ENCODE measurements at places on chromosomes 13 and 19.

DNA sequence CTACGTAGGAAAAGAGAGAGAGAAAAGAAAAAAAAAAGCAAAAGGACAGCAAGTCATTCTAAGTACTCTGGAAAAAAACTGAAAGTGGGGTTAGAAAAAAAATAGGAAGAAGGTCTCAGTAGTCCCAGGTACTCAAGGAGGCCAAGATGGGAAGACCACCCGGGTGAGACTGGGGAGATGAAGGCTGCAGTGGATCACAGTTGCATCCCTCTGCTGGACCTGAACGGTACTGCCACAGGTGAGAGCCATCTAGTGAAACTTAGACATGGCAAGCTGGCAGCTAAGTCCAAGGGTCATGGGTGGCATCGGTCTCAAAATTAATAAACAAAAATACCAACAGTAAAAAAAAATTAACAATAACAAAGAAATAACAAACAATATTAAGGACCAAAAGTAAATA, 41.0 kb upstream of the ZNF91 start:
- no peak for DNase-seq

DNA sequence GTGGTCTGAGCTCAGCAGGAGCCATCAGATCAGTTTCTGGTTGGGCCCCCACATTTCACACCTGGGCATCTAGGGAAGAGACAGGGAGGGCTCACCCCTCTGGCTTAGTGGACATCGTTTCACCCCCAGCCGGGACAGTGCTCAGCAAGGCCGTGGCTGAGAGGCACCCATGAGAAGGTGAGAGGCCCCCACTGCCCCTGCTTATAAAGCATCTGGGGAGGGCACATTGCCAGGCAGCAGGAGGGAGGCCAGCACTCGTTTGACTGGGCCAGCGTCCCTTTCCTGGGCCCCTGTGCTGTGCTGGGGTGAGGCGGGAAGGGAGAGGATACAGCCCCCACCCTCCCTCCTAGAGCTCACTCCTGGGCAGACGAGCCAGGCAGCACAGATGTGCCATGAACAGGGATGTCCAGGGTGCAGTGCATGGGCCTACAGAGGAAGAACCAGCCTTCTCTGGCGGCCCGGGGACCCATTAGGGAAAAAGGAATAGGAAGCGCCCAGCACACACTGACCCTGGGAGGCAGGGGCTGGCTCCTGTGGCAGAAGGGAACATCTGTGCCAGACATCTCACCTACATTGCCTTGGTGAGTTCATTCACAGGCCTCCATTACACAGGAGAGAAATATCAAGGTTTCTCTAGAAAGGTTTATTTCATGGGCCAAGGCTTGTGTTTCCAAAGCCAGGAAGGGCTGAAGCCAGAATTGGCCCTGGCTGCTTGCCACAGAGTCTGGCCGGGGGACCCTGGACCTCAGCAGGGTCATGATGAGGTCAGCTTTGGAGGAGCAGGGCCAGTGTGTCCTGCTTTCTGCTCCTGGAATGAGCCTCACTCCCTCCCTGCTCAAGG, 7.7 kb downstream of the AP1M1 start:
- DNase-seq: no peak

DNA sequence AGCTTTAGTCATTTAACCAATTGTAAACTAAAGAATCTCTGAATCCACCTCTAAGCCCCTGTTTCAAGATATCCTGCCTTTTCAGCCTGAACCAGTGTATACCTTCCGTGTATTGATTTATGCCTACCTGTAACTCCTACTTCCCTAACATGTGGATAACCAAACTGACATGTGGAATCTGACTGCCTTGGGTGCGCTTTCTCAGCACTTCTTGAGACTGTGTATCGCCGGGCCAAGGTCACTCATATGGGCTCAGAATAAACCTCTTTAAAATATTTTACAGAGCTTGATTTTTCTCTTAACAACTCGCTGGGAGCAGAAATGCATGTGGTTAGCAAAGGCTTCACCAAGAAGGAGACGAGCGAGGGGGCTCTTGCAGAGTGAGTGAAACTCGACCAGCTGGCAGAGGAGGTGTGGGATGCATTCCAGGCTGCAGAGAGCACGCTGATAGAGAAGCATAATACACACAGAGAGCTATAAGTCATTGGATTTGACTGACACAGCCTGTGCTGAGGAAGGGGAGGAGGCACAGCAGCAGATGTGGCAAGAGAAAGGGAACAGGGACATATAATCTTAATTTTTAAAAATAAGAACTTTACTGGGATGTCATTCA, 268.2 kb upstream of the MAB21L1 start:
- no peak for DNase-seq

DNA sequence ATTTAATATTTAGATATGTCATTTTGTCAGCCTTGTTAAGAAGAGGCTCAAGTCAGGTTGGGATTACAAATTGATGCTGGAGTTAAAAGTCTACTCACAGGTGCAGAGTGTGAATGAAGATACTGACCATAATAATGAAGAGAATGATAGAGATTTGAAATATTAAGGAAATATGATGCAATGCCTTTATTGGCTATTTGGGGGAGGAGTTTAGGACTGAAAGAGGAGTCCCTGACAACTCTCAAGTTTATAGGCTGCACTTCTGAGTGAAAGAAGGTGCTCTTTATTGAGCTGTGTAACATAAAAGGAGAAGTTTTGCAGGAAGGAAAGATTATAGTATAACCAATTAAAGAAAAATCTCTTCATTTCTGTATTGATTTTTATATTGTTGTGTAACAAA, 827.7 kb upstream of the PCDH9 start:
- DNase-seq: no peak

- no peak for DNase-seq
Observed at GRCh38 chr13:39501702-39502324, 101.2 kb downstream of the LHFPL6 start.

DNA sequence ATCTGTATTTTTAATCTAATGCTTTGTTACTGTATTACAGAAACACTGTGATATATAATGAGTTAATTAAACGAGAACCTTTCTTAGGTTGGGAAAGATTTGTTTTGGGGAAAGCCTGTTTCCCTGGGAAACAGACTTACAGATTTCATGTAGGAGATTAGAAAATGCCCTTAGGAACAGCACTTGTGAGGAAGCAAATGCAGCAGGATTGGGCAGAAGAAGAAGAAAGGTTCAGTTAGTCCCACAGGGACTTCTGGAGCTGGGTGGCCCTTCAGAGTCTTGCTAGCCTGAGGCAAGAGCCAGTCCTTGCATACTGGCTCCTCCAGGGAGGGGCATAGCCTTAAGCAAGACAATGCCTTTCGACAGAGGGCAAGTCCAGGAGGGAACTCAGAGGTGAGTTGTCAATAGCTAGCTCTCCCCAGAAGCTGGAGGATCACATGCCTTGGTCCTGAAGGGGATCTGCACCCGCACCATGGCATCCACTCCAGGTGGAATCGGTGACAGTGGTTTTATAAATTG, 36.8 kb downstream of the N4BP2L1 start:
- no peak for DNase-seq

DNA sequence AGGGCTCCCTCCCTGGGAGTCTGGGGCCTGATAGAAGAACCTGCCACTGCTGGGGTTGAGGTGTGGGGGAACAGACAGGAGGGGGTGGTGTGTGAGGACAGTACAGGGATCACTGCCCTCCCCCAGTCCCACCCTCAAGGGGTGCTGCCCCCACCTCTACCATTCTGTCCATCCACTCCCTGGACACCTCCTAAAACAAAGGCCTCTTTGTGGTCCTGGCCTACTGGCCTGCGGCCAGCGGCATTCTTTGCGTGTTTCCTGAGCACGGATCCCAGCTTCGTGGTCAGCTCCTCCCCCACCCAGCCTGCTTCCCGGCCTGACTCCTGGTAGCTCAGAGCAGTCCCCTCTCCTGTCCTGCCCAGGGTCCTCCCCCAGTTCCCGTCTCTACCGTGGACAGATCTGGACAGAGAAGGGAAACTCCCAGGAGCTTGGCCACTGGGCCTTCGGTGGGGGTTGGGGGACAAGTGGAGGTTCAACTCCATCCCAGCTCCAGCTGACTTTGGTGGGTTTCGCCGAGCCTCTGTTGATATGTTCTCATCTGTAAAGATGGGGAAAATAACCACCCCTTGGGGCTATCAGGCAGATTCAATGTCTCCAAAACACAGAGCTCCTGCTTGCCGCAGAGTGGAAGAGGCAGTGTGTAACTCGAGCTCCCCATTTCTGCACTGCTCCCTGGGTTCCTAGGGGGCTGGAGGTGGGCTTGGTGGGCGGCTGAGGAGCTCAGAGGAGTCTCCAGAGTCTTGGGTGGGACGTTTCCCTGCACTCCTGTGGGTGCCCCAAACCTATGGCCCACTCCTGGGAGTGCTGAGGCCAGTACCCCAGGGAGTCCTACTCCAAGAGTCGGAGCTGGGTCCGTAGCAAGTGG, 48.7 kb downstream of the LYL1 start:
- DNase-seq: no peak

DNA sequence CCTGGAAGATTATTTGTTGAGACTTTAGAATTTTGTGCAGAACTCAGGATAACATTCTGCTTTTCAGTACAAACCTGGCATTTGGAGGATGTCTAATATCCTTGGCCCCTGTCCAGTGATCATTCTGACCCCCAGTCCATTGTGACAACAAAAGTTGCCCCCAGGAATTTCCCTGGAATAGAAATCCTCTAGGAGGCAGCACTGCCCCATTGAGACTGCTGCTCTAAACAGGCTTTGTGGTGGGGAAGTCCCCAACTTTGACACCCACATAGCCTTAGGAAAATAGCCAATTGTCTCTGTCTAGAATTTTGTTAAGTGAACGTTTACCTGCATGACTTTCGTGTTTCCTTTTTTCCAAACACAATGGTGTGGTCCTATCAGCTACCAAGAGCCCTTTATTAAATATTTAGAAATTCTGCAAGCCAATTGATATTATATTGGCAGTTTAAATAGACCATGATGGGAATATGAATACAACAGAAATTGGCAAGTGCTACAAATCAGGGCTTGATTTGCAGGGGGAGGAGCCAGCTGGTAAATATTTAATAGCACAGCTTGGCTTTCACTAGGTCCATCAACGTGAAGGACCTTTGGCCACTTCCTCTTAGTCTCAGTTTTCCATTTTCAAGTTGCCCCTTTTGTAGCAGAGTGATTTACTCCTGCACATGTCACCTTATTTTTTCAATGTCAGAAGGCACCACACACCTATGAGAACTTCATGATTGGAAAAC, 451.7 kb downstream of the EFNB2 start:
- no peak for DNase-seq

DNA sequence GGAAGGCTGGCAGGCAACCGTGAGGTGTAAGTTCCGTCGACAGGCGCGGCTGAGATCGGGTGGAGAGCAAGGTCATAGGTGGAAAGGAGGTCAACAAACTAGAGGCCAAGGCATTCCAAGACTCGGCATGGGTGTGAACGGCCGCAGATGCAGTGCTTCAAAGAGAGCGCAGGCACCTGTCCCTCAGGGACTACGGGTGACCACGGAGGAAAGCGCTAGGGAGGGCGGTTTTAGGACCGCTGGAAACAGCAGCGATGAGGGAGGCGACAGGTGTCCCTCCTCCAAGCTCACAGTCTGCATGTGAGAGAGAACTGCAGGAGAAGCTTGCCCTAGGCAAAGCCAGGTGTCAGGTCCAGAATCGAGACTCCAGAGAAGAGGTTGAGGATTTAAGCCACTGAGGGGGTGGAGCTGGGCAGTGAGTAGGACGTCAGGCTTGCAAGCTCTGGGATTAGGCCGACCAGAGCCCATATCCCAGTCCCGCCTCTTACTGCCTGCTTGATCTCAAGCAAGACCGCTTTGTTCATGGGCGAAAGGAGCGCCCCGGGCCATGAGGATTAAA, 1.6 kb upstream of the MLNR start:
- no peak for DNase-seq

GRCh38 chr13:97076898-97077297, 82.6 kb upstream of the OXGR1 start:
- DNase-seq: no peak

- no peak for DNase-seq
Observed at GRCh38 chr19:39727070-39727800, 10.6 kb downstream of the CLC start.

GRCh38 chr13:80086304-80086721, 254.6 kb downstream of the SPRY2 start:
- DNase-seq: no peak

DNA sequence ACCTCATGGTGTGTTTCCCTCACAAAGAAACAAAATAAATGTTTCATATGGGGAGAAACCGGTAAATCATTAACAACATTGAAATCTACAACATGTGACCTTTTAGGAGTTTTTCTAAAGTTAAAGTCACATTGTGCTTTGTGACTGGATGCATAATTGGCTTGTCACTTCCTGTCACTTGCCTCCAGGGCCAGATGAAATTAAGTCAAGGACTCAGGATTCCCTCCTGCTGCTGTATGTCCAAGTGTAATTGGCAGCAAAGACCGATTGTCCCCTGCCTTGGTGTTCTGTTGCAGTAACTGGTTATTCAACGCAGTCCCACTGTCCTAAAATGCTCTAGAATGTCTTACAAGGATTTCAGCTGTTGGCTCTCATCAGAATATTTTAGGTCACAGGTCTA, 448.2 kb downstream of the LIG4 start:
- DNase-seq: no peak

DNA sequence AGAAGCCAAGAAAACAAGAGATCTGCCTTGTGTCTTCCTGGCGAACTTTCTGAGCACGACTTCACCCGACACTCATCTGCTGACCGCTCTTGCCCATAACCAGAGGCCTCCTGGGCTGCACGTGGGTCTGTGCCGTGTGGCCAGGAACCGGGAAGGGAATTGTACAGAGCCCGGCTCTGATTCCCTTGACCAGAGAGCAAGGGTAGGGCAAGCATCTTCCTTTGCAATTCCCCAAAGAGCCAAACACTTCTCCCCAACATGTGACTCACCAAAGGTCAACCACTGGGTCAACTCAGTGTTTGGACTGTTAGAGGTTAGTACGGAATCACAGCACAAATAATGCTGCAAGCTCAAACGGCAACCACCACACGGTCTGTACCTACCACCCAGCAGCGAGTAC, 48.9 kb downstream of the KLF2 start:
- DNase-seq: no peak

- DNase-seq: no peak
Observed at GRCh38 chr19:53991224-53992113, at the start of gene CACNG6. Gene CACNG6, plus strand, starts transcription at chr19:53991637. Its CDS starts 1,241 bp downstream, at chr19:53992878.

Data from activated naive CD4-positive, alpha-beta T cell treated with anti-CD3 and anti-CD28 coated beads, Interleukin-2, amount 50 U/mL, for 16 hours (primary cell).